ENCODE measurements at places on chromosomes 11 and 22.

DNA sequence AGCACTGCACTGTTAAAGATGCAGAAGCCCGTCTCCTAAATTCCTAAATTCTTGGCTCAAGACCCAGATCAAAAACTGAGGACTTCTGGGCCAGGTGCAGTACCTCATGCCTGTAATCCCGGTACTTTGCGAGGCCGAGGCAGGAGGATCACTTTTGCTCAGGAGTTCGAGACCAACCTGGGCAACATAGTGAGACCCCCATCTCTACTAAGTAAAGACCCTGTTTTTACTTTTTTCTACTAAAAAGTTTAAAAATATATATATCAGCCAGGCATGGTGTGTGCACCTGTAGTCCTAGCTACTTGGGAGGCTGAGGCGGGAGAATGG is 29.7 kb downstream of the PDGFB start:
- no peak for DNase-seq

- DNase-seq = no peak
Observed at GRCh38 chr22:28183078-28183860, 264.2 kb upstream of the PITPNB start.

GRCh38 chr11:27858866-27859265 is 158.6 kb upstream of the BDNF start:
- DNase-seq = no peak

DNA sequence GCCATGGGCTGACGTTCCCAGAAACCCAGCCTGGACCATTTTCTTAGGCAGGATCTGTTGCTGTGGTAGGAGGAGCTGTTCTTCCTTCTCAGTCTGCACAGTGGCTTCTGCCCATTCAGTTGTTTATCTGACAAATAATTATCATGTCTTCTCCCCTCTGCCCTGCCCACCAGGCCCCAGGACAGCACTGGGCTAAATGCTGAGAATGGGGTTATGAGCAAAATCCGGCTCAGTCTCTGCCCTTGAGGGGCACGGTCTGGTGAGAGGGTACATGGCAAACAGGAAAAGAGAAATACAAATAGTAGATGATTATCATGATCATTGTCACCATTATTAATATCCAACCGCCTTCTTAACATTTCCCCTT is 42.9 kb downstream of the C11orf96 start:
- DNase-seq = no peak

GRCh38 chr11:69040581-69041260 is 8.0 kb upstream of the TPCN2 start:
- no peak for DNase-seq

DNA sequence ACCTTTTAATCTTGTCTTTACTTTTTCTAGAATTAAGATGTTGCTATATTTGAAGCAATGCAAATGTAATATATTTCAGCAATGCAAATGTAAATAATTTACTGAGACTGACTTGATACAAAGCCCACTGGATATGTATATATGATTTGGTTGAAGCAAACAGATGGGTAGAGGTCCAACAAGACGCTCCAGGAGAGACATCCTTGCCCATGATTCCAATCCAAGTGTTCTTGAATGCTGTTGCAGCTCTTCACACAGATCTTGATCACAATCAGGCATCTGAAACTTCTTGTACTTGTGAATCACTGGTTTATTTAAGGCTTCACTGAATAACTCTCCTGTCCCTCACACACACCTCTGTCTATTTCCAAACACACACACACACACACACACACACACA is 507.0 kb downstream of the LRRC4C start:
- DNase-seq = no peak

GRCh38 chr11:134413043-134413825 is 1.2 kb upstream of the B3GAT1 start:
- DNase-seq = no peak

DNA sequence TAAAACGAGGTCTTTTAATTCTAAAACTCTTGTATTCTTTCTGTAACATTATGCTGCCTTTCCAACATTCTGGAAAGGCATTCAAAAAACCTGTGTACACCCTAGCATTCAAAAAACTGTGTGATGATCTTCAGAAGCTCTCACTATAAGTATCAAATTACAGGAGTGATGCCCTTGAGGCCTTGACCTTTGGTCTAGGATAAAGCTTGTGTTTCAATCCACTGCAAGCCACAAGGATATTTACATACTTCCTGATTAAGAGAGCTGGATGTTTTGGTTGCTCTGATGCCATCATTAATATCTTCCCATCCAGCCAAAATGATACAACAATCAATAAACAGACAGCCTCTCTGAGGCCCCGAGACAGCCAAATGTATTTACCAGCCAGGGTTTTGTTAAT is 11.9 kb downstream of the CLPB start:
- DNase-seq = no peak

DNA sequence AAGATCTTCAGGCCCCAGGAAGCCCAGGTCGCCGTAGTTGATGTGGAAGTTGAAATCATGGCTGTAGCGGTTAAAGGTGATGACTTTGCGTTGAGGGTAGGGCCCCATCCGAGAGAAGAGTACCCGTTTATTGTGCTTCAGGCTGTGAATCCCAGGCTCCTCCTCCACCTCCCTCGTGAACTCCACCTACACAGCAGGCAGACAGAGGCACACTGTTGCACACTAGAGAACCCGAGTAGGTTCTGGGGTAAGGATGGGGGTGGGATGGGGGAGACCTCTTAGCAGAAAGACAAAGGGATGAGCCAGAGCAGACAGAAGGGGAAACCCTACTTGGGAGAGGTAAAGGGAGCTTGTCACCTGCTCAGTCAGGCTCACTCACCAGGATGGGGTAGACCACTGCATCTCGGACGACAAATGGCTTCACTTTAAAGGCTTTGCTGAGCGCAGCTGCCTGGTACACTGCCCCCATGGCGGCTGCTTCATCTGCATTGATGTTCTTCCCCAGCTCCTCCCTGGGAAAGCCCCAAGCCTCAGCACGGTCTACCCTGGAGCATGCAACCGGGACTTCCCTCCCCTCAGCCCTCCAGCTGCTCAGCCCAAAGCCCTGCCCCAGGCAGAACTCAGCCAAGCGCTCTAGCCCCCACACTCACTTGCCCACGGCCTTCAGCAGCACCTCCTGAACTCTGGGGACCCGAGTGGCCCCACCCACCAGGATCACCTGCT is 5.4 kb downstream of the HYOU1 start:
- peak; percentile 31 for DNase-seq

DNA sequence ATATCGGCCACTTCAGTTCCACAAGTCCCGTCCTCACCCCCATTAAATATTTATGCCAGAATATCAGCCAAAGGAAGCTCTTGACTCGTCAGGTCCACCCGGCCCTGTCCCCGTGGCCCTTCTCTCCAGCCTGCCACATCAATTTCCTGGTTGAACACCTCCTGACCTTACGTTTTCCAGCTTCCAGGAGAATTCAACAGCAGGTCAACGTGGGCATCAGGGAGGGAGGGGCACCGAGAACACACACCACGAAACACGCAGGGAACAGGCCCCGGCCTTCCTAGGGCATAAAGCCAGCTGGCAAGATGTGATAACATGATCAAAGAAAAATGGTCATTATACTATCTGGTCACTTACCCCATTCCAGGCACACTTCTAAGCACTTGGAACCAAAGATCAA is 15.3 kb downstream of the SULT4A1 start:
- DNase-seq = no peak

- no peak for DNase-seq
Observed at GRCh38 chr11:12218909-12219308, 108.5 kb downstream of the MICAL2 start.

- no peak for DNase-seq
Observed at GRCh38 chr11:134483291-134483690, 71.2 kb upstream of the B3GAT1 start.

GRCh38 chr11:66749091-66749490 is 20.1 kb upstream of the SPTBN2 start:
- no peak for DNase-seq

- DNase-seq = peak; percentile 73
Observed at GRCh38 chr11:19071255-19071654, 10.7 kb upstream of the MRGPRX2 start.

- DNase-seq = no peak
Observed at GRCh38 chr11:30432716-30433115, 109.8 kb downstream of the ARL14EP start.

DNA sequence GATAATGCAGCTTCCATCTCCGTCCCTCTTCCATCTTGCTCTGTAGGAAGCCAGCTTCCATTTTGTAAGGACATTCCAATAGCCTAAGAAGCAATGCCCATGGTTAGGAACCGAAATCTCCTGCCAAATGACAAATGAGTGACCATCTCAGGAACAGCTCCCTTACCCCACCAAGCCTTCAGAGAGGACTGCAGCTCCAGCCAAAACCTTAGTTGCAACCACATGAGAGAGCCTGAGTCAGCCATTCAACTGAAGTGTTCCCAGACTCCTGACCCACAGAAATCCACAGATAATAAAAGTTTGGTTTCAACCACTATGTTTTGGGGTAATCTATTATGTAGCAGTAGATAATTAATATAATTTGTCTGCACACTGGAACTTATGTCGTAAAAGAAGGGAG is 51.7 kb upstream of the LDLRAD3 start:
- no peak for DNase-seq

GRCh38 chr11:38553148-38553547 is 1955.1 kb upstream of the RAG2 start:
- DNase-seq = no peak

DNA sequence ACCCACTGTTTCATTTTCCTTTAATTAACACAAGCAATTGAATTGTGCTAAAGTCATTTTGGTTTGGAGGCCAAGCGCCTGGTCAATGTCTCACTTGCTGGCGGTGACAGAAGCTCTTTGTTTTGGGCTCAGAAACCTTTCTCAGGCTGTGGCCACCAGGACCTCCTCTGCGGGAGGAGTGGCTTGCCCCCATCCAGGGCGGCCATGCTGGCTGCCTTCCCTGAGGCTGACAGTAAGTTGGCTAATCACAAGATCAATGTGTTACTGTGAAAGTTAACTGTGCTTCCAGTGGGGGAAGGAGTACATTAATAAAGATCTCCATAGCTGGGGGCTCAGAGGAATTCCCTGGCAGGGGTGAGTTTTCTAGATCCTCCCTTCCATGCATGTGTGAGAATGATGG is 1074.5 kb downstream of the NTM start:
- no peak for DNase-seq

- DNase-seq = peak; percentile 80
Observed at GRCh38 chr11:73980001-73980961, 2.4 kb downstream of the UCP2 start.

DNA sequence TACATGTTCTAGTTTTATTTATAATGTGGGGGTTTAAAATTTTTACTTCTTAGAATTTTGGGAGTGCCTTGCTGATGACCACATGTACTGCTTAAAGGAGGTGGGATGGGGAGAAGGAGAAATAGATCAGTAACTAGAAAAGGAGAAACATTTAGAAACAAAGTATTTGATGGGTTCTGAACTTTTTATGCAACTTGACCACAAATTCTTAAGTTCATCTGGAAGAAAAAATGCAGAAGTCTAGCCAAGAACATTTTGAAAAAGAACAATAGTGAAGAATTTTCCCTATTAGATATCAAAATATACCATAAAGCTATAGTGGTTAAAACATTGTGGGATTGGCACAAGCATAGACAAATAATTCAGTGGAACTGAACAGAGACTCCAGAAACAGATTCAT is 73.3 kb upstream of the AMPD3 start:
- DNase-seq = no peak

DNA sequence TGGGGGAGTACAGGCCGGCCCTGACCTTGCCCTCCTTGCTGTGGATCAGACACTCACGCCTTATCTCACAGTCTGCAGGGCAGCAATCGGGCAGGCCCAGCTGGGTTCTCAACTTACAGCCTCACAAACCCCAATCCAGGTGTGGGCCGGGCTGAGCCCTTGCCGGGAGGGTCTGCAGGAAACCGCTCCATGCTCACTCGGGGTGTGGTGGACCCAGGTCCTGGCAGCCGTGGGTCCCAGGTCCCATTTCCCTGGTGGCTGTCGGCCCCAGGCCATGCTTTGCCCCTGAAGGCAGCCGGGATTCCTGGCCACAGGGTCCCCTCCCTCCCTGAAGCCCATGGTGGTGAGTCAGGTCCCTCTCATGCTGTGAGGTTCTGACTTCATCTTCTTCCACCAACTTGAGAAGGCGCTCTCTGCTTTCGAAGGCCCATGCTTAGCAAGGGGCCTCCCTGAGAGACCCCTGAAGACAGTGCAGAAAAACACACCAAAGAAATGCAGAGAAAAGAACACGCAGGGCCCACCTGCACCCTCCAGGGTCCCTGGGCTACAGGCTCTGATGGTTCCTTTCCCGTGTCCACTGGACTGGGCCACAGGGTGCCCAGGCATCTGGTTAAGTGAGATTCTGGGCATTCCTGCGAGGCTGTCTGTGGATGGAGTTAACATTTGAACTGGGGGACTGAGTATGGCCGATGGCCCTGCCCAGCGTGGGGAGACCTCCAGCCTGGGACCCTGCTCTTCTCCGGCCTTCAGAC is 588.2 kb downstream of the BRD1 start:
- no peak for DNase-seq

GRCh38 chr11:73235236-73235786 is 17.2 kb downstream of the P2RY2 start:
- DNase-seq = no peak
